ENCODE measurements at places on chromosomes 6 and 20. TPM values are rescaled to one million over a fixed set of nuclear protein-coding genes. Genes with fewer than 3 reads are reported as not detected.

GRCh38 chr6:51854876-51855275, 232.5 kb downstream of the PKHD1 start:
- no peaks in the 10 kb centered on the region for H3K27me3 ChIP-seq
- H3K27ac ChIP-seq: no peak overlapping the region
- H3K36me3 ChIP-seq: no peaks in the 10 kb centered on the region
- H3K4me3 ChIP-seq: no peak overlapping the region
- no peak for DNase-seq

DNA sequence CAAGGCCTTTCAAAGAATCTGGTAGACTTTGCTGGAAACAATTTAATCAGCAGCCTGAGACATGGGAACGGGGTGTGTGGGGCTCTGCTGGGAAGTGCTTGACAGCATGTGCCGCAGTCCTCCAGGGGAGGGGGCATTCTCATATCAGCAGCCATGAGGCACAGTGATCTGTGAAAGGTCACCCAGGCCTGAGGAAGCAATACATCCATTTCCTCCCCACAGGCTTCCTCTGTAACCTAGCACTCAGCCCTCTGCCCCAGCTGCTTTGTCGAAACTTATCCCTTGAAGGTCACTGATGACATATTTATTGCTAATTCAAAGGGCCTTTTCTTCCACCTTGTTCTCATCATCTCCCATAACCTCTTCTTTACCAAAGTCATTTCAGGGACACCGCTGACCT, 103.3 kb downstream of the TNFAIP3 start:
- no peaks in the 10 kb centered on the region for H3K27me3 ChIP-seq
- H3K4me1 ChIP-seq: no peaks in the 10 kb centered on the region
- H3K4me3 ChIP-seq: no peak overlapping the region
- no peak for DNase-seq
- no peaks in the 10 kb centered on the region for H3K36me3 ChIP-seq

GRCh38 chr20:59830665-59831023, 102.8 kb downstream of the SYCP2 start:
- H3K27me3 ChIP-seq: no peaks in the 10 kb centered on the region
- no peak overlapping the region for H3K4me3 ChIP-seq
- H3K4me1 ChIP-seq: peaks cover 2% of the 10 kb centered on the region
- no peaks in the 10 kb centered on the region for H3K36me3 ChIP-seq
- H3K27ac ChIP-seq: no peak overlapping the region
- DNase-seq: no peak

DNA sequence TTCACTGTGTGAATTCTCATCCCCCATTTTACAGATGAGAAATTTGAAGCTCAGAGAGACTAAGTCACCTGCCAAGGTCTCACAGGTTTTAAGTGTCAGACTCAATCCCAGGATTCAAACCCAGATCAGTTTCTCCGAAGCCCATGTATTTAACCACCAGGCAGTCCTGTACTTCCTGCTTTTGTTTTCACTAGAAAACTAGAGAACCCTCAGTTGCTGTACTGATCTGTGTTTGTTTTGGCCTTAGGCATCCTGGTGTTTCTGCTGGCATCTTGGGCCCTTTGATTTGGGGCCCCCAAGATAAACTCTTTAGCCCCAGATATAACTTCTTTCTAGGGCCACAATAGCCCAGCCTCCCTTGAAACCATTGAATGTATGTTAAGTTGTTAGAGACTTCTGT, 36.5 kb downstream of the PPP1R16B start:
- no peak for DNase-seq
- H3K36me3 ChIP-seq: no peaks in the 10 kb centered on the region
- no peaks in the 10 kb centered on the region for H3K27me3 ChIP-seq
- H3K4me1 ChIP-seq: no peaks in the 10 kb centered on the region
- no peak overlapping the region for H3K27ac ChIP-seq
- H3K4me3 ChIP-seq: no peak overlapping the region

DNA sequence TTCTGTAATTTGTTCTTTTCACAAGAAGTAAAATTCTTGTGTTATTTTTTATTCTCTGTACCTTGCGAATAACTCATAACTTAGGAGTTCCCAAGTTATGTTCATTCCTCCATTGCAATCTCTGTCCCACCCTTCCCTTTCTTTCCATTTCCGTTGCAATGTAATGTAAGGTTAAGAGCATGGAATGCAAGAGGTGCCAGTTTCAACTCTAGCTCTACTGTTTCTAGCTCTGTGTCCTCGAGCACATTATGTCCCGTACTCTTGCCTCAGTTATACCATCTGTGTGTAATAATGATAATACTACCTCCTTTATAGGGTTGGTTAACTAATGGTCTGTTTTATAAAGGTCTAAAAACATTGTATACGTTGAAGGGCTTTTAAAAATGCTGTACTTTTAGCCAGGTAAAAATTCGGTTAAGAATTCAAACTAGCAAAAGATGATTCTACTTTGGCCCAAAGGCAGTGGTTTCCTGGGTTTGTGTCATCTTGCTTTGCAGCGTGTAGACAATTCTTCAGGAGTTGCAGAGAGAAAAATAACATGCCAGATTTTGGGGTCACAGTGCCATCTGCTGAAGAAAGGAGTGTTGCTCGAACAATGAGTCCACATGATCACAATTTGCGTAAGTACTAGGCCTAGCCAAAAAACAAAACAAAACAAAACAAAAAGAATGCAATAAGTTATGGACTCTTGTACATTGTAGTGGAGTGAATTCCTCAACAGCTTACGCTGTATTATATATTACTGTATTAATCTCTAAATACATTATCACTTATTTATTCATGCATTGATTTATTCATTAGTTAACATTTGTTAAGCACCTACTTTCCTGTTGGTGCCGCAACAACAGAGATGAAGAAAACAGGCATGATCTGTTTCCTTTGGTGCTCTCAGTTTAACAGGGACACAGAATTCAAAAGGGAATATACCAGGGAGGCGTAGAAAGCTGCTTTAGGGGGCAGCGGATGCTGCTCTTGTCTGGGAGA, 10.0 kb upstream of the PFDN4 start:
- H3K27ac ChIP-seq: no peak overlapping the region
- no peaks in the 10 kb centered on the region for H3K36me3 ChIP-seq
- no peak overlapping the region for H3K4me3 ChIP-seq
- no peaks in the 10 kb centered on the region for H3K27me3 ChIP-seq
- H3K4me1 ChIP-seq: no peaks in the 10 kb centered on the region
- DNase-seq: no peak

Gene AIF1
- 21.5 TPM for total RNA-seq

Data from thoracic aorta (tissue), 2 donors.